ENCODE measurements at places on chromosomes 5 and 9.

GRCh38 chr5:135478938-135479337, 26.8 kb upstream of the TIFAB start:
- no peak for DNase-seq

DNA sequence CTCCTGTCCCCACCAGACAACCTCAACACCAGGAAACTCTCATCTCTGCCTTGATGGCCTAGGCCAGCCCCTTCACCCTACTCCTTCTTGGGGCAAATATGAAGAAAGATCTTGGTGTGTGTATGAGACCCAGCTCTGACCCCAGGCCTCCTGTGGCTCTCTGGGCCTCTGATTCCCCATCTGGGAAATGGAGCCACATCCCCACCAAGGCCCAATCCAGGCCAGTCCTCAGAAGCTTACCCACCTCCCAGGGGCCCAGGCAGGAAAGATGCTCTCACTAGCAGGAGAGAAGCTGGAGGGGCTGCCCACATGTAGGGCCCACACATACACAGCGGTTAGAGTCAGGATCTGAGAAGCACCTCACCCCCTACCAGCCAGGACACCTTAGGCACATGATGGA, 38.9 kb downstream of the BICD2 start:
- no peak for DNase-seq

- no peak for DNase-seq
Observed at GRCh38 chr5:157372472-157372822, 87.6 kb upstream of the NIPAL4 start.

DNA sequence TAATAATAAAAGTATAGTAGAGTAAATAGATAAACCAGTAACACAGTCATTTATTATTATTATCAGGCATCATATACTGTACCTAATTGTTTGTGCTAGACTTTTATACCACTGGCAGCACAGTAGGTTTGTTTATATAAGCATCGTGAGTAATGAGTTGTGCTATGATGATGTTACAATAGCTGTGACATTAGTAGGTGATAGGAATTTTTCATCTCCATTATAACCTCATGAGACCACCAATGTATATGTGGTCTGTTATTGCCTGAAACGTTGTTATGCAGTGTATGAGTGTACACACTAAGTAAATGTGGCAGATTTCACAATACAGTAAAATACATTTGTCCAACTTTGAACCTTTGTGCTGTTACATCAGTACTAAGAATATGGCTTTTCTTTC, 72.7 kb upstream of the SPATA31D4 start:
- no peak for DNase-seq

DNA sequence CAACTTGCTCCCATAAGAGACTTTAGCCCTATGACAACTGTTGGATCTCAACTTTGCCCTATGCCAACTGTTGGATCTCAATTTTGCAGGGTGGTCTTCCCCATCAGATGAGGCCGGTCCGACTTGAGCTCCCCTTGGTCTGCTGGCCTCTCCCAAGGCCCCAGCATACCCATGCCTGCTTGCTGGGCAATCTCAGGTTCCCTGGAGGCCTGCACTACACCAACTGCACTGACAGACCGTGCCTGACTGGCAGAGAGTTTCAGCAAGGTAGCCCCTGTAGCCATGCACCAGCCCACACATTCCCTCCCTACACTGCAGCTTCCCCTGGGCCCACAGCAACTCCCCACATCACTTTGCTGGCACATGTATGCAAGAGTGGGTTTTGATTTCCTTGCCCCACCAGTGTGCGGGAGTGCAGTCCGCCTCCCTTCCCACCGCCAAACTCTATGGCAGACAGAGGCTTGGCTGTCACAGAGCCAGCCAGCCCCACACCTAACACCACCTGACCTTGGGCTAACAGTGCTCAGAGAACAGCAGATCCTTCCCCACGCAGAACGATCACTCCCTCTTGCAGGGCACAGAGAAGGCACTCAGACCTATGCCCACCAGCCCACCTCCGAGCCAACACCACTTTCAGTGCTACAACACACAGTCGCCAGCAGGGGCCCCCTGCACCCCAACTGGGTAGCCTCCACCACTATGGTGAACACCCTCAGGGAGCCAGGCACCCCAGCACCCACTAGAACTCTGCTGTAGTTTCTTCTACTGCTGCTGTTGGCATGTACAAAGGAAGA, 279.9 kb upstream of the COX7C start:
- no peak for DNase-seq

- DNase-seq, result no peak
Observed at GRCh38 chr9:91340395-91340967, 21.2 kb downstream of the AUH start.

DNA sequence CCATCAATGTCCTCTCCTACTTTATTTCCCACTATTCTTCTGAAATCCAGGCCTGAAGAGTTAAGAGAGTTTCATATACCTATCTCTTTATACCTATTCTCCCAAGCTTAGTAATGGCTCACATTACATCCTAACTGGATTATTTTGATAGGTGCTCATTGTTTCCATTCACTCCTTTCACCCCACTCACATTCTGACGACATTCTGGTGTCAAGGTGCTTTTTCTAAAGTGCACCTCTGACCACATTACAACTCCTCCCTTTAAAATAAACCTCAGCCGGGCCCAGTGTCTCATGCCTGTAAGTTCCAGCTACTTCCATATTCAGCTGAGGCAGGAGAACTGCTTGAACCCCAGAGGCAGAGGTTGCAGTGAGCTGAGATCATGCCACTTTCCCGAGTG, 417.1 kb downstream of the BNC2 start:
- no peak for DNase-seq

DNA sequence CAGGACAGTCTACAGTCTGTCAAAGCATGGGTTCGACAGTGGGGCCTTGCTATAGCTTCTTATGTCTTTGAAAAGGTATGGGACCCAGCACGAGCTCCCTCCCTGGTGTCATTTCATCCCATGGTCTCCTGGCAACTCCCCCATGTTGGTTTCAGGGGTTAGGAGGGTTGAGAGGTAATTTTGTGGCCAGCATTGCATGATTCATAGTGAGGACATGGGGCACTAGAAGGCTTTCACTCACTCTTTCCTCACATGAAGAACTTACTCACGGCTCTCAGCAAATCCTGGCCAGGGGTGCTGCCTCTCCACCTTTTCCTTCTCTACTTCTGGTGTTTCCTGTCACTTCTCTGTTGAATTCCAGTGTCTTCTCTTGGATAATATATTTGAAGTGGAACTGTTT, 134.7 kb upstream of the TNPO1 start:
- DNase-seq, result no peak

DNA sequence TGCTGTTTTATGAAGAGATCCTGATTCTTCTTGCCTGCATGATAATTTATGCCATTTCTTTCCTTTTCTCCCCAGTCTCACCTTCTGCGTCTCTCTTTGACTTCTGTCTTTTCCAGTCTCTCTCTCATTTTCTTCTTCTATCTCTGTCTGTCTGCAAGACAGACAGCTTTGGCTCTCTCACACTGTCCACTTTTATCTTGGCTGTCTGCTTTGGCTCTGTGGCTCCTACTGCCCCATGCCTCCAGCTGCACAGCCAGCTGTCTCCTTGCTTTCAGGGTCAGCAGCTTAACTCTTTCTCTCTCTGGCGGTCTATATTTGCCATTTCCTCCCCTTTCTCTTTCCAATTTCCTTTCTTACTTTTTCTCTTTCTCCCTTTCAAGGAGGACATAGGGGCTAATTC, 971.1 kb upstream of the COX7C start:
- no peak for DNase-seq

DNA sequence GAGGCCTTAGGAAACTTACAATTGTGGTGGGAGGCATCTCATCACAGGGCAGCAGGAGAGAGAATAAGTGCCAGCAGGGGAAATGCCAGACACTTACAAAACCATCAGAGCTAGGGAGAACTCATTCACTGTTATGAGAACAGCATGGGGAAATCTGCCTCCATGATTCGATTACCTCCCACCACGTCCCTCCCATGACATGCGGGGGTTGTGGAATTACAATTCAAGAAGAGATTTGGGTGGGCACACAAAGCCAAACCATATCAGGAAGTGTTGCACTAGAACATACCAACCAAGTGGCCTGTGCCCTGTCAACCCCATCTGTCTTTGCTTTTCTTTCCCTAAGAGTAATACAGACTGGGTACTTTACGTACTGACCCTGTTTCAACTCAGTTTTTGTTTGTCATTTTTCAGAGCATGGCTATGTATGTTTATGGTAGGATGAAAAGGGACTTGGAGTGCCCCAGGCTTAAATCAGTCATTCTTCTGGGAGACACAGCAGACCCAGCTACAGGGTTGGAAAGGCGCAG, 58.3 kb upstream of the TGFBR1 start:
- DNase-seq, result no peak

DNA sequence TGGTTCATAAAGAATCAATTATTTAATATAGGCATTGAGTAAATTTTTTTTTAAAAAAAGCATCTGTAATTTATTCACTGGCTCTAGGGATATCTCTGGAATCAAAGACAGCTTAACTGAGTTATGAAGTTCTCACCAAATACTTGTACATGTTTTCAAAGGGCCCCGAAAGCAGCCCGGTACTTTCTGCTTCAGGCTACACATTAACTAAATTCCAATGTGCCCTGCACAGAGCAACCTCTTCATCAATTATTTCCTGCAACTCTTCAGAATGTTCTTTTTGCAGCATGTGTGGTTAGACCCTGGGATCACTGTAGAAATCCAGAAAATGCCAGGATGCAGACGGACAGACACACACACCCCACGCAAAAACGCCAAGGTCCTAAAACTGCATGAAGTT, 209.0 kb downstream of the EFNA5 start:
- no peak for DNase-seq

DNA sequence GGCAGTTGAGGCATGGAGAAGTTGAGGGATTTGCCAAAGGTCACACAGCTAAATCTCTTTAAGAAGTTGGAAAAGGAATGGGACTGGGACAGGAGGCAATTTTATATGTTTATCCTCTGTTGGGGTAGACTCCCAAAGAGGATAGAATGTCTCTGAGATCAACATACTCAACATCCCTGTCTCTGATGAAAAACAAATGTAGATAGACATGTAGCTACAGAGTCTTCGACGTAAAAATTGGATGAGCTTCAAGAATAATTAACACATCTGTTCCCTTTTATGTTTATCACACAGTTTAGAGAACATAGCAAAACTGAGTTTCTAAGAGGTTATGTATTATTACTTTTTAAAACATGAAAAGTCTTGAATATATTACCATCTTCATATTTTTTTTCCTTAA, 204.6 kb upstream of the CD180 start:
- no peak for DNase-seq

Data from HuH-7.5 (cell line).